ENCODE measurements at places on chromosomes 3 and 15.
A peak's percentile ranks its signal among the peaks of the same experiment; 100 is the strongest.

- no peak for DNase-seq
These were observed 9.4 kb downstream of the SEMA3G start for GRCh38 chr3:52435246-52436101.

DNA sequence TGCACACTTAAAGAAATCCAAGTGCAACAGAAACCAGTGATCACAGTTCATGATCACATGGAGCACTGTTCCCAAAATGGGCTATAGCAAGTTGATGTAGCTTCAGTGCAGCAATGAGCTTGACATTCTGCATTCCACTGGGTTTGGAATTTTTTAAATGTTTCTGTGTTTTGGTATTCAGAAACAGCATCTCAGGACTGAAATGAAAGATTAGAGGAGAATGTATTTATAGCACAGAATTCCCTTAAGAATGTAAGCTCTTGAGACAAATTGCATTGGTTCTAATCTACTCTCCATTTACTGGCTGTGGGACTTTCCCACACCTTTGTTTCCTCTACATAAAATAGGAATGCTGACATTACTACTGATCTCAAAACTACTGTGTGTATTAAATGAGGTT is 162.7 kb downstream of the FGF12 start:
- DNase-seq: no peak

GRCh38 chr3:194404365-194405140 is 5.5 kb upstream of the GP5 start:
- DNase-seq: peak; percentile 68

GRCh38 chr3:161977063-161977462 is 480.5 kb downstream of the OTOL1 start:
- DNase-seq: no peak

DNA sequence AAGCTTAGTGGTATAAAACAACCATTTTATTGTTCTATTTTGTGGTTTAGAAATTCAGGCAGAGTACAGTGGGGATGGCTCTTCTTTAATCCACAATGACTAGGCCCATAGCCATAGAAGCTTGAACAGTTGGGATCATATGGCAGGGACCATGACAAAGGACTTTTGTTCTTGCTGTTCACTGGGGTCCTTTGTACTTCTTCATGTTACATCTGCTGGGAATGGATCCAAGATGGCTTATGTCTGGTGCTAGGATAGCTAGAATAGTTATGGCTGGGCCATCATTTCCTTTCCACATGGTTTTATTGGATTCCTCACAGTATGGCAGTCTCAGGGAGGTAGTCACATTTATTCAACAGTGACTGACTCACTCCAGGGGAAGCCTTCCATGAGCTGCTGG is 427.9 kb upstream of the AGTR1 start:
- DNase-seq: no peak

- no peak for DNase-seq
These were observed 37.6 kb upstream of the WNT5A start for GRCh38 chr3:55524565-55525244.

DNA sequence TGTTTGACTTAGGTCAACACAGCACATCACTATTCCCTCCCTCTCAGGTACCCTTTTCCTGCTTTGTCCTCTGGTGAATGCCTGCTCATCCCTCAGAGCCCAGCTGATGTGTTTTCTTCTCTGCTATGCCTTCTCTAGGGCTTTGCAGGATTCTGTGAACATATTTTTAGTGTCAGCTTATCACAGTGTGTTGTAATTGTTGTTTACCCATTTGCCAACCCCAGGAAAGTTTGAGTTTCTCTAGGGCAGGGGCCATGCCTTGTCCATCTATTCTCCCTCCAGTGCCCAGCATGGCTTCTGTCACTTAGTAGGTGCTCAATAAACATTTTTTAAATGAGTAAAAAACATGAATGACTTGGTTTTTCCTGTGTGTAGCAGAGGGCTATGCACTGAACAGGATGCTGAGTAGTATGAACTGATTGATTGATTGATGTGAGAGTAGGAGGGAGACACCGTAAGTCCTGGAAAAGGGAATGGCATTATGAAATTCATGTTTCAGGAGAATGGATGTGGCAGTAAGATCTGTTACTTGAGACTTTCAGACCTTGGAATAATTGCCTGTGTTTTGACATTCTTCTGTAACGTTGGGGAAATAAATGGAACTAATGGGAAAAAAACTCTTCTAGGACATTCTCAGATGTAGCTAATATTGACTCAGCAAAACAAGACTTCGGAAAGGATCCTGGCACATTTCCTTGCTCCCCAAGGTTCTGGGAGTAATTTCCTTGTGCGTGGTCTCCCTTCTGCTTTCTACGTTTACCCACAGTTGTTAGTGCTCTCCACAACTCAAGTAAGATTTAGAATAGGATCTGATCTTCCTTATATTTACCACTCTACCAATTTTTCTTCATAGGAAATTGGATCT is 267.3 kb upstream of the TBL1XR1 start:
- DNase-seq: no peak

DNA sequence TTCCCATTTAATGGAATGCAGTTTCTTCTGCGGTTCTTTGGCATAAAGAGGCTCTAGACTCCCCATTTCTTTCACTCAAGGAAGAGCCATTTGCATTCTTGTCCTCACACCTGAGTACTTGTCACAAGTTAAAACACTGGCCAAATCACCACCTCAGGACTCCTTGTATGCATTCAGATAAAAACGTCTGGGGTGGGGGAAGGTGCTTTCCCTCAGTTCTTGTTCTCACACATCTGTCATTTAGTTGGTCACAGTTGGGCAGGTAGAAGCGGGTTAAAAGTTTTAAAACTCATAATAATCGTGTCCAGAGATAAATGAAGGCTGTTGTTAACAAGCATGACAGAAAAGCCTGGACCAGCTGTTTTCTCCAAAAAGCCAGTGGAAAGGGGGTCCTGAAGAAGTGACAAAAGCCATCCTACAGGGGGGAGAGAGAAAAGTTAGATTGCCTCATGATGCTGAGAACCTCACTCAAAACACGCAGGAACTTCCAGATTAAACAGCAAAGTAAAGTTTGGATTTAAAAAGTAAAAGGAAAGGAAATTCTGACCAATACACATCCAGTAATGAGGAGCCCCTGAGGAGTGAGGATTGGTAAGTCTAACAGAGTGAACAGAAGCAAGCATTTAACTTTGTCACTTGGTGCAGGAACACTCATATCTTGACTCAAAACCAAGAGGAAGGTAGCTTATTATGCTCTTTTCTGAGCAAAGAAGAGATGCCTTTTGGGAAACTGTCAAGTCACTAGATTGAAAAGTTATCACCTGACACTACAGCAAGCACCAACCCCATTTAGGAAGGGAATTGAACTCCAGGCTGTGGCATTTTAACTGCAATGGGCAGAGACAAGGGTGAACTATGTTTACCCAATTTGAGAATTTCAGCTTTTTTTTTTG is 2.8 kb downstream of the BCL2L10 start:
- no peak for DNase-seq

- DNase-seq: no peak
These were observed 438.5 kb upstream of the RGMA start for GRCh38 chr15:93527374-93528050.

DNA sequence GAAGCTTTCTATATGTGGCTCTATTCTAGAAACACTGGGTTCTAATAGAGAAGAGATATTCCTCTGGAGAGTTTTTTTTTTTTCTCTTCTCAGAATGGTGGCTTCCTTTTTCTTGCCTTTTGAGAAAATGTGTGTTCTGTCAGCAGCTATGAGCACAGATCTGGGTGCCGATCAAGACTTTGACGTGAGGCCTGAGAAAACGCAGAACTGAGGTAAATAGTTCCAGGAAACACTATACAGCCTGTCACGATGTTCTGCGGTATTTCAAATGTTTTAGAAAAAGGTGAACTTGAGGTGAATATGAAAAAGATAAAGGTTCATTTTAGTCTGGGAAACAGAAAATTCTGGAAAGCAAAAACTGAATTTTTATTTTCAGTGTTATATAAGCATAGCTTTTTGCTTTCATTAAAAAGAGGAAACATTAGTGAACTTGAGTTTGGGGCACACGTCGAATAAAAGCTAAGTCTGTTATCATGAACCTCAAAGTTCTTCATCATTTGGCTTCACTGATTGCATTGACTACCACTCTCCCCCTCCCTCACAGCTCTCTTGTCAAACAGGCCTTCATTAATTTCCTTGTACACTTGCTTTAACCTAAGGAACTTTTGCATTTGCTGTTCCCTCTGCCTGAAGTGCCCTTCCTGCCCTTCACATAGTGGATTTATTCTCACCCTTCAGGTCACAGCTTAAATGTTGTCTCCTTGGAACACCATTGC is 265.1 kb downstream of the NFKBIZ start:
- no peak for DNase-seq

GRCh38 chr3:77319711-77320110 is 279.8 kb downstream of the ROBO2 start:
- DNase-seq: peak; percentile 52

DNA sequence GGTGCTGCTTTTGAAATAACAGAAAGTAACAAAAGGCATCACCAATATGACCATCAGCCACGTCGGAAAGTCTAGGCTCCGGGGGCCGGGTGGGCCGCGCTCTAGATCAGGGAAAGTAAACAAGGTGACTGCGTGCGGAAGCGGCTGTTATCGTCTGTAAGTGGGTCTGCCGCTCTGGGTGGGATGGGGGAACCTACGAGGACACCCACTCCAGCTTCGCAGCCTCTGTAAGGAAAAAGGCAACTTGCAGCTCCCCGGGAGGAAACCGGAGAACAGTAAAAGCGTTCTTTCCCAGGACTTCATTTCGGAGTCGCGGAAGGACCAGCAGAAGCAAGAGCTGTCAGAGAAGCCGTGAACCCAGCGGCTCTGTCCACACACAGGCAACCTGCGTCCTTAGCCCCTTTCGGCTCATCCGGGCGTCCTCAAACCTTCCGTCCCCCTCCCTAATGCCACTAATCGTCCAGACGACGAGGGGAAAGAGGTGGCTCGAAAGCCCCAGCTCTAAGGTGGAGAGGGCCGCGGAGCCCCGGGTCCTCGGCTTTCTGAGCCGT is 461 bp downstream of the XRN1 start:
- DNase-seq: peak; percentile 48

DNA sequence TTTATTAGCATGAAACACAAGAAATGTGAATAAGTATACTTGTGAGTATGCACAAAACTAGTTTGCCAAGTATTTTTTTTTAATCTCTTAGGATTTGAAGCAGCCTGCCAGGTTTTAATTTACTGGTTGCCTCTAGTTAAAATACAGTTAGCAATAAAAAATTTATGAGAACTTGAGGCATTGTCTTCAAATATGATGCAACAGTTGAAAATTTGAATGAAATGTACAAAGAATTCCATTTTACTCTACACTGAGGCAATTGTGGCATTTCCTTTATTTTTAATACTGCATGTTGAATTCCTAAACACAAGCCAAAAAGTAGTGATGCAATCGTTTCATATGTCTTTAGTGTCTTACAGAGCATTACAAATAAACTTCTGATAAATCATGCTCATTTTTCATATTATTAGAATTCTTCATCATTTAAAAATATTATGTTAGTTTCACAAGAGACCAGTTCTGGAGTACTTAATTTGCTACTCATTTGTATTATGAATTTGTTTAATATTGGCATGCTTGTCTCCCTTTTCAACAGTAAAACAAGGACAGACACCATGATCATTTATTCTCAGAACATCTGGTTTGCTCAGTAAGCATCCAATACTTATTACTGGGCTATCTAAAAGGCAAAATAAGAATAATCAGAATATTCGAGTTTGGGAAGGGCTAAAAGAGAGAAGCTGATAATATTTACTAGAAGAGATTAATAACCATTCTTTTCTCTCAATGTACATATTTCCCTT is 124.8 kb upstream of the PTX3 start:
- no peak for DNase-seq

- DNase-seq: no peak
These were observed 57.2 kb downstream of the SLC41A3 start for GRCh38 chr3:126026761-126027160.

DNA sequence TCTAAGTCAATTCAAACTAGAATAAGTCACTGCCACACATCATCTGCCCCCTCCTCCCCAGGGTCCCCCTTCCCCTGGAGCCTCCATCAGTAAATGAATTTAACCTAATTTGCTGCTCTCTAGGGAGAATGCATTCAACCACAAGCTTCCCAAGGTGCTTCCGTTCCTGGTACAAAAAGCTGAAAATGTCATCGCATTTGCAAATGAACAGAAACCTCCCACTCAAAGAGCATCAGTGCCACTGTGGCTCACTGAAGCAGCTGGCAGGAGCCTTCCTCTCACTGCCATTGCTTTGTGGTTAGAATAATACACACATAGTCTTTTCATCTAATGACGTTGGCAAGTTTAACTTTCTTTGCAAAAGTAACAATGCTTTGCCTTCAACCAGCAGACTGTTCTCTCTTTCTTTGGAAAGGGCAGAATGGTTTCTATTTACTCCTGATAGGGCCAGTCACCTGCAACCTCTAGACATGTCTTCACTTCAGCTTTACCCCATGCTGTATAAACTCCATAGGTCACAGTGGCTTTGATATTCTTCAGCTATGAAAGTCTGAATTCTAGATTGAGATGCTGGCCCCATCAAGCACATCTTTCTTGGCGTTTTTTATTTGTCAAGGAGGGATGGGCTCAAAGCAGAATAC is 238.1 kb downstream of the CPNE4 start:
- peak; percentile 49 for DNase-seq

- DNase-seq: no peak
These were observed 3.1 kb upstream of the KNSTRN start for GRCh38 chr15:40379374-40379773.

DNA sequence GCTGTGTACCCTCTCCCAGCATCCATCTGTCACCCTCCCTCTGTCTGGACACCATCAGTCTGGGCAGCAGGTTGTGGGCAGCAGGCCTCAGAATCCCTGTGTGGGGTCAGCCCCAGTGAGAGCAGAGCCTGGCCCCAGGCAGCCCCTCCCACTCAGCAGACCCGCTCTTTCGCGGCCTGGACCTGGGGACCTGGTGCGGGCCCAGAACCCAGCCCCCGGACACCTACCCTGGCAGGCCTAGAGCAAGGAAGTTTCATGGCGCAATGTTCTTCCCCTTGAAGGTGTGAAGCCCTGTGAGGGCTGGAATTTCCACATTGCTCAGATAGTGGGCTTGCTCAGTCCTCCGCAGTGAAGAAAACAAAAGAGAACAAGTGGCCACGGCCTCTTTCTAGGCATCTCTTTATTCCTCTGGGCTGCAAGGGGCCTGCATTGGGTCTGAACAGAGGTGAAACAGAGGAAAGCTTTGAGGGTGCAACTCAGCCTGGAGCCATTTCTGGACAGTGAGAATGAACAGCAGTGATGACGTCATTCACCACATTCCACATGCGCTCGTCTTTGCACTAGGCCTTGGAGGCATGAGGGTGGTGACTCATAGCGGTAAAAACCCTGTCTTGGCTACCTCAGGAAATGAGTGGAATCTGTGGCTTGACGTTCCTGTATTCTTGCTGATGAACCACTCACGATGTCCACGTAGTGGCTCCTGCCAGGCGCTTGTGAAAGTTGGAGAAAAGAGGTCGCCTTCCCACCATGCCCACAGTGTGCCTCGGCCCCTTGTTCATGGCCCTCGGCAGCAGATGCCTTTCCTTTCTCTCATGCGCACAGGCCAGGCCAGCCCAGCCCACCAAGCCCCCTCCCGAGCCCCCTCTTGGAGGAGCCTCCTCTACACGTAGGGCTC is 66.1 kb downstream of the SLC30A4 start:
- DNase-seq: peak; percentile 37

Data from HAP-1 (cell line).